ENCODE measurements at places on chromosomes 2 and 18.
A peak's percentile ranks its signal among the peaks of the same experiment; 100 is the strongest.

DNA sequence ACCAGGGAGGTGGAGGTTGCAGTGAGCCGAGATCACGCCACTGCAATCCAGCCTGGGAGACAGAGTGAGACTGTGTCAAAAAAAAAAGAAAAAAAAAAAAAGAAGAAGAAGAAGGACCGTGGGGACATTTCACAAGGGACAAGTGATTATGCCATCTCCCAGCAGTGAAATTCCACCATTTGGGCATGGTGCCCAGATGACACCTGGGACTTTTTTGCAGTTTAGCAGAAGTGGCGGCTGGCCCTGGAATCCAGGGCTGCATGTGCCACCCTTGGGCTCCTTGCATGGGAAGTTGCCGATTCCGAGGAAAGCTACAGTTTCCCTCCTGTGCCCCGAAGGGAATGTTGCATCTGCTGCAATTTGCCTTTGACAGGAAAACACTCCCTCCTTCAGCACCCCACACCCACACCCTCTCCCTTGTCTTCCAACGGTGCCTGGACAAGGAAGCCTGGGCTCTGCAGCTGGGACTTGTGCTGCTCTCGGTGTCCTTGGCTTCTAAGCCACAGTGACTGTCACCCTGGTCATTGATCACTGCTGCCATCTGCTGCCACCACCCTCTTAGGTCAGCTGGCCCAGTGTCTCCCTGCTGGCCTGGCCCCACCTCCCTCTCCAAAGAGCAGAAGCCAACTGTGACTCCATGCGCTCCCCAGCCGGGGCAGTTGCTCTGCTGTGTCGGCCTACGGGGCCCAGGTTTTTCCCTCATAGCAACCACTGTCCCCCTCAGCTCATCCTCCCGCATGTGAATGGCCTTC, 56.4 kb upstream of the LRRC30 start:
- DNase-seq: no peak

DNA sequence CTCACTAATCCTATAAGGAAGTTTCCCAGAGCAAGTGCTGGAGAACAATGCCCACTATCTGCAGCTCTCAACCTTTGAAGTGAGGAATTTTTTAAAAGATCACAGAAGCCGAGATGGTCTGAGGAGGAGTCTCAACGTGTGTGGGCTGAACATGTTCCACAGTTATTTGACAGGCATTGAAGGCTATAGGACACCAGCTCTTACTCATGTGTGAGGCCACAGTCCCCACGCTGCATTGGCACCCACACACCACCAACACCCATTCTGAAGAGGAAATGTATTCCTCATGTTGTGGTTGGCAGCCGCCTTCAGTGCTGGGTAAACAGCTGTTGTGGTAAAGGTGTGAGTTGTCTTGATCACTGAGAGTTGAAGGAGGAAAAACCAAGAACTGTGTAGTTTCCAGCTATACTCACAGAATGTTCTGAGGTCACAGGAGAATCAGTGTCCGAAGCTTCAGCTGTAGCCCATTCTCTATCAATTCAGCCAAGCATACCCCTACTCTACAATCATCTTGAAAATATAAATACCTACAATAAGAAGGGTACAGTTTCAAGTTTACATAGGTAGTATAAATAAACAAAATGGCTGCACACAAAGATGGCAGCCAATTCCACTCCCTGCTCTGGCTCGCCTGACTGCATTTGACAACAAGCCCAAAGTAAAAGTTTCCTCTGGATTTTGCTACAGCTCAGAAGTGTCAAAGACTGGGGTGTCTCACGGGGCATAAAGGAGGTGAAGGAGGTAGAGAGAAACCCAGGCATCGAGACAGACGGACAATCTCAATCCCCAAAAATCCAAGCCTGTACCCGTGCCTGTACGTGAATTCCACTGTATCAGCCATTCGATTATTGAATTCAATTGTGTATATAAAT, 12.1 kb downstream of the CD226 start:
- DNase-seq: peak; percentile 97

DNA sequence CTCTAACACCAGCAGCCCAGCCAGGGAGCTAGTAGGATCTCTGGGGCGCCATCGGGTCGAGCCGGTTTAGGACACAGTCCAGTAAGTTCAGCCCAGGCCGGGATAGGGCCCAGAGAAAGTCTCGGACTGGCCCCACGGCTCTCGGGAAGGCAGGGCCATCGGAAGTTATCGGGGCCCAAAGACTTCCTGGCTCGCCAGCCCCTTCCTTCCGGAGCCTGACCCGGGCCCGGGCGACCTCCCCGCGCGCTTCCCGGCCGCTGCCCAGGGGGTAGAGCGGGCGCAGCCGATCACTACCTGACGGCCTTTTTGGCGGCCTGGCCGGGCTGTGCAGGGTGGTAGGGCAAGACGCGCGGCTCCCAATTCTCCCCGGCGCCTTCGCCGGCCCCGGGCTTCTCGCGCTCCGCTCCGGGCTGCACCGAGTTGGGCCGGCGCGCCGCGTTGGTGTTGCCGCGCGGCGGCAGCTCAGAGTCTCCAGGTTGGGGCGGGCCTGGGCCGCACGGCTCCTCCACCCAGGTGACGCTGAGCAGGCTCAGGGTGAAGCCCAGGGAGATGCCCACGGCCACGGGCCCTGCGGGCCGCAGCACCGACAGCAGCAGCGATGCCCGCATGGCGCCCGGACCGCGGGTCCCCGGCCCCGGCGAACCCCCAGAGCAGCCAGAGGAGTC, 546 bp downstream of the CHPF start:
- no peak for DNase-seq

- DNase-seq: no peak
Measured at GRCh38 chr2:118442996-118443553, 354.8 kb downstream of the INSIG2 start.
